Dorsolateral prefrontal cortex (tissue), 122 donors: ENCODE measurements at places on chromosomes 2 and 18.

DNA sequence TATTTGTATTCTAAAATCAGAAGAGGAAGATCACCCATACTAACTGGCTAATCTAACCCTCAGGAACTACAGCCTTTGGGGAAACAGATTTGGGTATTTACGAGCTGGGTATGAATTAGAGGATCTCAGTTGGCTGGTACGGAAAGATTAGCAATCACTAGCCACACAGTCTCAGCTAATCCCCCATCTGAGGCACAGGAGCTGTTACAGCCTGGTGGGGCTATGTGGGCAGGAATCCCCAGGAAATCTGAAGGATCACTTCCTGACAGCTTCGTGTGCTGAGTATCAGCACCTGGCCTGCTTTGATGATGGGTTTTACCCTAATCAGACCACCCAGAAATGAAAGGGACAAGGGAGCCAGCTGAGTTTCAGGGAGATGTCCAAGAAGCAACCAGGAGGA is 206.3 kb downstream of the AFF3 start:
- DNase-seq, result no peak

- no peak for DNase-seq
Observed at GRCh38 chr2:70639841-70640436, 86.3 kb upstream of the TGFA start.

- no peak for DNase-seq
Observed at GRCh38 chr2:68756178-68756577, 21.6 kb downstream of the ARHGAP25 start.

- DNase-seq, result no peak
Observed at GRCh38 chr2:240136671-240137292, 677 bp upstream of the COPS9 start.

DNA sequence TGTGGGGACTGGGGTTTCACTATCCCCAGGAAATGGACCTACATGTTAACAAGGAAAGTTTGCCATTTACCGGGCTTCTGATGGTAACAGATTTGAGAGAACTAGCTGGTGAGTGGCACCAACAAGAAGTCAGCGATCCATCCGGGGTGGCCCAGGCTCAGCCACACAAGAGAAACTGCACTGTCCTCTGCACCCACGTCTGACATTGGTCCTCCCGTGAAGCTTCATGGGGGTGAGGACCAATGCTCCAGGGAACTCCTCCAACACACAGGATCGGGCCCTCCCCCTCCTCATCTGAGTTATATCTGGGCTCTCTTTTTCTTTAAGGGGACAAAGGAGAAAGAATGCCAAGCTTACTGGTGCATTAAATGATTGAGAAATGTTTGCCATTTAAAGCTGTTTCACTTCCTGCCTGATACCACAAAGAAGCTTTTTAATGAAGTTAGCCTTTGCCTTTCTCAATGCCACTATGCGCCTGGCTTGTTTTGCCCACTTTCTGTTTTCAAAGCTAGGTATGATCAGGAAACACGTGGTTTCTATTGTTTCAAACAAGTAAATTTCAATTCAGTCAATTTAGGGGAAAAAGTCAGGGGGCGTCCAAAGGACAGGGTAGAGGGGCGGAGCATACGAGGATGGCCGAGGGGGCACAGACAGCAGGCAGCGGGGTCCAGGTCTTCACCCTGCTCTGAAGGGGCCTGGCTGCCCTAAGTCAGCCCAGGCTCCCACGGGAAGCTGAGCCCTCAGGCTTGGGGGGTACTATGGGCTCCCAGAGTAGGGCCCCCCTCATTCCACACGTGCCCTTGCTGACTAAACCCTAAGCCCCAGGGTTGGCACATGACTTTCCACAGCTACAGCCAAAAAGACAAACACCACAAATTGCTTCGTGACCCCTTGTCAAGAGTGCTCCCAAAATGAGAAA is 204.0 kb upstream of the ID2 start:
- DNase-seq, result no peak

DNA sequence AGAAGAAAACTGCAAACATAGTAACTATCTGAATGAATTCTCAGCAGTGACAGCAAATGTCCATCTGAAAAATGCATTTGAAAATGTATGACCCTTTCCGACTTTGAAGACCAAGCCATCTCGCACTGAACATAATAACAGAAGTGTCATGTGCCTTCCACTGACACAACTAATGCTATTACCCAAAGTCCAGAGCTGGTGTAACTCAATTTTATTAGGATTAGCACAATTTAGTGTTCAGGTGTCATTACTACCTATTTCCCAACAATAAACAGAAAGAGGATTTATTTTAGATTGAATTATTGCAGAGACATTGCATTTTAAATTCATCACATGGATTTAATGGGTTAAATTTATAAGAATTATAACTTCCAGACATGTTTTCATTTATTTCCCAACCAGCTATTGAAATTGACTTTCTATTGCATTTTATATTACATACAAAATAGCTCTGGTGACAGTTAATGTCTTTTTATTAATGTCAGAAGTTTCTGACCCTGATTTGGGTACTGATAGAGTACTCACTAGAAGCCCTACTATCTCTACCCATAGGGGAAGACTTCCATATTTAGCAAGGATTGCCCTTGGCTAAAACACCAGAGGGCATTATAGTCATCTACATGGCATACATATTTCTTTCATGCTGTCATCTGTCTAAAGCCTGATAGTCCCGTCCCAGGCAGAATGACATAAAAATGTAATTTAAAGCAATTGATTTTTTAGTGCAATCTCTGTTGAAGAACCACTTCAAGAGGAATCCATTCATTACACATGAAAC is 7.0 kb upstream of the STK39 start:
- no peak for DNase-seq
